Fibroblast of the aortic adventitia (primary cell): ENCODE measurements at places on chromosomes 7 and 10.
A peak's percentile ranks its signal among the peaks of the same experiment; 100 is the strongest.

DNA sequence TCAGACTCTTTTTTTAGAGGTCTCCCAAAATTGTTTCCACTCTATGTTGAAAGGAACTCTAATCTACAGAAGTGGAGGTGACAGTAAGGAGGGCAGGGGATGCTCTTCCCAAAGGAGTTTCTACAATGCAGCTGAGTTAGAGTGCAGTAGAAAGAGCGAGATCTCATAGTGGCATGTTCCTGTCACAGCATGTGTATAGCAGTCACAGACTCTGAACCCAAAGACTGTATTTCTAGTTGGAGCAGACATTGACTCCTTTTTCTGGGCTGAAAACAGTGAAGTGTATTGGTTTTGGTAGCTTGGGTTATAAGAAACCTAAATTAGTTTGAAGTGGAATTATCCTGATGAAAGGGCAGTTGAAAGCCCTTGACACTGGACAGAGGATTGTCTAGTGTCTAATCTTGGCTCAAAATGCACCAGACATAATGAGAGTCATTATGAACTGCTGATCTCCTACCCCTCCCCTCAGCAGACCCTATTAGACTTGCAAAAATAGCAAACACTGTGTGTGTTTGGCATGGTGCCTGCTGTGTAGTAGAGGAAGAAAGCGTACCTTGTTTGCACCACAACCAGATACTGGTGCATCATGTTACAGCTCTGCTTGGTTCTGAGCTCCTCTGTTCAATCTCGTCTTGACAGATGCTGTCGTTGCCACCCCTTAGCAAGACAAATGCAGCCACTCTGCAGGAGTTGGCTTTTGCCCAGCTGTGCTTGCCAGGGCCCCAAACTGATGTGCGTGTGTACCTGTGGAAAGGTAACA lies 336.0 kb downstream of the AUTS2 start:
- DNase-seq: no peak

- DNase-seq: peak; percentile 55
Measured at GRCh38 chr7:99440195-99440594, 1.5 kb downstream of the CPSF4 start.

- DNase-seq: no peak
Measured at GRCh38 chr7:129009437-129009836, 45.5 kb downstream of the TNPO3 start.

DNA sequence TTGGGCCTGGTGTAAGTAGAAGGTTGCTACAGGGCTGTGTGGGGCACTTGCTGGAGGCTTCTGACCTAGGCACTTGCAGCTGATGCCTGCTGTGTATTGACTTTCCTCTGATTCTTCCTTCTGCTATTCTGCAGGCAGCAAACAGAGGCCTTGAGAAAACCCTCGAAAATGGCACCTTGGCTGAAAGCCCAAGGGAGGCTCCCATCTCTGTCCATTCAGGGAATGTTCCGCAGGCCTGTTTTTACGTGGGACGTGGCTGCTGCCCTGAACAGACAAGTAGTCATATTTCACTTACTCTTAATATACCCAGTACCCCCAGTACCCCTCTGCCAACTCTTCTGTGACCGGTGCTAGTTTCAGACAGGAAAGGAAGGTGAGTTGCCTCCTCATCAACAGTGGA lies 664.7 kb downstream of the INHBA start:
- no peak for DNase-seq

DNA sequence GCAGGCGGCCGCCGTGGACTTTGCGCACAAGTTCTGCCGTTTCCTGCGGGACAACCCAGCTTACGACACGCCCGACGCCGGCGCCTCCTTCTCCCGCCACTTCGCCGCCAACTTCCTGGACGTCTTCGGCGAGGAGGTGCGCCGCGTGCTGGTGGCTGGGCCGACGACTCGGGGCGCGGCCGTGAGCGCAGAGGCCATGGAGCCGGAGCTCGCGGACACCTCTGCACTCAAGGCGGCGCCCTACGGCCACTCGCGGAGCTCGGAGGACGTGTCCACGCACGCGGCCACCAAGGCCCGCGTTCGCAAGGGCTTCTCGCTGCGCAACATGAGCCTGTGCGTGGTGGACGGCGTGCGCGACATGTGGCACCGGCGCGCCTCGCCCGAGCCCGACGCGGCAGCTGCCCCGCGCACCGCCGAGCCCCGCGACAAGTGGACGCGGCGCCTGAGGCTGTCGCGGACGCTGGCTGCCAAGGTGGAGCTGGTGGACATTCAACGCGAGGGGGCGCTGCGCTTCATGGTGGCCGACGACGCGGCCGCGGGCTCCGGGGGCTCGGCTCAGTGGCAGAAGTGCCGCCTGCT lies 14.1 kb downstream of the SH2B2 start:
- no peak for DNase-seq

DNA sequence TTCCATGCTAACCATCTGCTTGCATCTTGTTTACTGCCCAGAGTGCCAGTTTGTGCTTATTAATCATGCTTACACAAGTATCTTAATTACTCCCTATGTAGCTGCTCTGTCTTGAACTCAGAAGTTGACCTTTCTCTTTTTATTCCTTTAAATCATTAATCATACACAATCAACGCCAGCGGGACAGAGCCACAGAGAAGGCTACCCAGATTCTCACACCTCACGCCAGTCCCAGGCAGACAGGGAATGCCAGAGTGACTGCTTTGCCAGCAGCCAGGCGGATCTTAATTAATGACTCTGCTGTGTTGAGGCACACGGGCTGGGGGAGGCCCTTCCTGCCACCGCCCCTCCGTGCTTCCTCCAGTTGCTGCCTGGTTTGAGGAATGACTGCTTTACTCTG lies 229.4 kb downstream of the LRMDA start:
- DNase-seq: no peak

- peak; percentile 90 for DNase-seq
Measured at GRCh38 chr7:47690902-47691558, 109.1 kb upstream of the TNS3 start.

DNA sequence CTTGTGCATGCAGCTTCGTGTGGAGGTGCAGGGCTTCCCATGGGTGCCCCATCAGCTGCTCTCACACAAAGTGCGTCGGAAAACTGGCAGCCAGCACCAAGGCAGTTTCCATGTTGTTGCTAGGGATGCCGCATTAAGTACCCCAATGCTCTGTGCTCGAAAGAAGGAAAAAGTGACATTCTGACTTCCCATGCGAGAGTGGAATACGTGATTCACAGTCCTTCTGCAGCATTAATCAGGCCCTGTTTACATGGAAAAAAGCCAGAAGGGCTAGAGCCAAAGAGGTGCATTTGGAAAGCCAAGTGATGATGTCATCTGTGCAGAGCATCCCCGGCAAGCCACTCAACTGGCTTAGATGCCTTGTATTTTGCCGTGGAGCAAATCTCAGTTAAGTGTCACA lies 258.3 kb downstream of the GATA3 start:
- DNase-seq: peak; percentile 32

GRCh38 chr7:134248196-134248595 lies 68.5 kb downstream of the SLC35B4 start:
- no peak for DNase-seq

GRCh38 chr7:1403638-1404459 lies 55.4 kb downstream of the MICALL2 start:
- peak; percentile 61 for DNase-seq

DNA sequence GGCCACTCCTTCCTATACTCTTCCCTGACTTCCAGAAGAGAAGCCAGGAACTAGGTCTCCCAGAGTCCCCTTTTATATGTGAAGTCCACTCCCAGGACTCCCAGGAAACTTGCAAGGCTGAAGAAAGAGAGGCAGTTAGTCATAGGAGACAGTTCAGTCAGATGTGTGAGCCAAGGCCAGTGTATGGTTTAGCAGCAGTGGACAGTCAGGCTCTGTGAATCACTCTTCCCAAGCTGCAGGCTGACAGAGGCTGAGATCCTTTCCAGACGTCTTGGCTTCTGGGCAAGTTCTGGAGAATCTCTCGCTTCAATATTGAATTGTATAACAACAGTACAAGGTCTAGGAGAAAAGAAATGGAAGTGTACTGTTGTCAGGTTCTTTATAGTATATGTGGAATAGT lies 26.9 kb downstream of the BLVRA start:
- DNase-seq: peak; percentile 97

- DNase-seq: peak; percentile 61
Measured at GRCh38 chr7:128236924-128237586, 4.0 kb upstream of the LEP start.

GRCh38 chr10:154348-154747 lies 19.1 kb downstream of the ZMYND11 start:
- DNase-seq: peak; percentile 25

- peak; percentile 93 for DNase-seq
Measured at GRCh38 chr10:35331894-35332640, 4.2 kb upstream of the CCNY start.

DNA sequence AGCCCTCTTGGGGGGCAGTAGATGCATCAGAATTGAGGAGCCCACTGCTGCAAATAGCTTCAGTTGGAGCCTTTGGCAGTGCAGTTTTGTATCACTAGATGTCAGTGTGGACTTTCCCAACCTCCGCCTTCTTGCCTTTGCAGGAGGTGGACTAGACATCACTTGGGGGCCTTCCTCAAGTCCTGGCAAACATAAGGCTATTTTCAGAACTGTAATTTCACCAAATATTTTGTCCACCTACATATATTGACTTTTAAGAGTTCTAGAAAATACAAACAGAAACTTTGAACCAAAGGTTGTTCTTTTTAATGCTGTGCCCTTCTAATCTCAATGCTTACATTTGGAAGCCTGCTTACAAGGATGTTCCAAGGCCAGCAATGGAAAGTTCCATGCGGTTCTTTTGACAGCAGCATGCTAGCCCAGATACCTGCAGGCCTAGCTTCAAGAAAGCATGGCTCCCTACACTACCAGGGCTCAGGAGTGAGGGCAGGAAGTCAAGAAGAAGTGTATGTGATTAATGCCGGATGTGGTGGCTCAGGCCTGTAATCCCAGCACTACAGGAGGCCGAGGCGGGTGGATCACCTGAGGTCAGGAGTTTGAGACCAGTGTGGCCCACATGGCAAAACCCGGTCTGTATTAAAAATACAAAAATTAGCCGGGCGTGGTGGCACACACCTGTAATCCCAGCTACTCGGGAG lies 8.0 kb upstream of the ZNRF2 start:
- DNase-seq: peak; percentile 73

- no peak for DNase-seq
Measured at GRCh38 chr7:108605559-108606201, 36.0 kb downstream of the DNAJB9 start.

- no peak for DNase-seq
Measured at GRCh38 chr7:92924800-92925199, 88.4 kb upstream of the CDK6 start.

- DNase-seq: no peak
Measured at GRCh38 chr7:25091176-25091575, 33.9 kb downstream of the CYCS start.

GRCh38 chr10:1393481-1393880 lies 337.3 kb downstream of the WDR37 start:
- DNase-seq: no peak

GRCh38 chr10:74896788-74897527 lies 70.6 kb downstream of the KAT6B start:
- DNase-seq: no peak

- peak; percentile 92 for DNase-seq
Measured at GRCh38 chr10:69895759-69896158, 94.1 kb downstream of the COL13A1 start.

DNA sequence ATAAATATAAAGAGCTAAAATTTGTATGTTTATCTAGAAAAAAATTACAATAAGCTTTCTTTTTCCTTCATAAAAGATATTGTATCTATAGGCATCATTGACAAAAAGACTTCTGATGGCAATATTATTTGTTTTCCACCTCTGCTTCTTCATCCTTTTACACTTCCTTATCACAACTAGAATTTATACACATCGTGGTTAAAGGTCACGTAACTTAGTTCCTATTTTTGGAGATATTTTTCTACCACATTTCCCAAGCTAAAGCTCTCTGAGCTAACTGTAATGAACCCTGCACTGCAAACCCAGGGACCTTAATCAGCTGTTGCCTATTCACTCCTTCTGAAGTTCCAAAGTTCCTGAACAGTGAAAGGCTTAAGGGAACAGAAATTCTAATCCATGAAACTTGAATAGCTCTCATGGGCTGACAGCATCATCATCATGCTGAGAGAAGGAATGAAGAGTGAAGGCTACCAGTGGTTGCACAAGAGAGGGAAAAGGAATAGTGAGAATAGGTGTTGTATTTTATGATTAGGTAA lies 106.1 kb upstream of the SLC13A1 start:
- no peak for DNase-seq

GRCh38 chr7:52270301-52270700 lies 765.1 kb upstream of the POM121L12 start:
- DNase-seq: no peak

DNA sequence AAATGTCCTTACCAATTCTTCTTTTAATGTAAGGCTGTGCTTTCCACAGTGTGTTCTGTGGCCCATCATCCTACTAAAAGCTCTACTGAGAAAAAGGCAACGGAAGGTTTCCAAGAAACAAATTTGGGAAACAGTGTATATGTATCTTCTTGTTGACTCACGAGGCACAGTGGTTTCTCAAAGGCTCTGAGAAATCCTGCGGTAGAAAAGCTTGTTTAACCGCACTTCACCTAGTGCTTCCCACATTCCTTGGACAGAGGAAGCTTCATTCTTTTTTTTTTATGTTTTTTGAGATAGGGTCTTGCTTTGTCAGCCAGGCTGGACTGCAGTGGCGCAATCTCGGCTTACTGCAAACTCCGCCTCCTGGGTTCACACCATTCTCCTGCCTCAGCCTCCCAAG lies 84.5 kb downstream of the TACC2 start:
- DNase-seq: no peak

GRCh38 chr7:143490717-143491306 lies 13.1 kb downstream of the TAS2R41 start:
- peak; percentile 45 for DNase-seq

- peak; percentile 77 for DNase-seq
Measured at GRCh38 chr10:15558136-15558535, 161.6 kb downstream of the ITGA8 start.

- no peak for DNase-seq
Measured at GRCh38 chr7:102189756-102190155, 96.9 kb upstream of the SH2B2 start.

GRCh38 chr7:29105752-29106668 lies 40.3 kb downstream of the CPVL start:
- DNase-seq: peak; percentile 81

GRCh38 chr7:21077602-21078001 lies 290.9 kb upstream of the SP8 start:
- DNase-seq: no peak

GRCh38 chr10:103641326-103641725 lies 147.8 kb downstream of the NEURL1 start:
- no peak for DNase-seq

GRCh38 chr7:45236666-45237065 lies 79.1 kb downstream of the RAMP3 start:
- peak; percentile 22 for DNase-seq

DNA sequence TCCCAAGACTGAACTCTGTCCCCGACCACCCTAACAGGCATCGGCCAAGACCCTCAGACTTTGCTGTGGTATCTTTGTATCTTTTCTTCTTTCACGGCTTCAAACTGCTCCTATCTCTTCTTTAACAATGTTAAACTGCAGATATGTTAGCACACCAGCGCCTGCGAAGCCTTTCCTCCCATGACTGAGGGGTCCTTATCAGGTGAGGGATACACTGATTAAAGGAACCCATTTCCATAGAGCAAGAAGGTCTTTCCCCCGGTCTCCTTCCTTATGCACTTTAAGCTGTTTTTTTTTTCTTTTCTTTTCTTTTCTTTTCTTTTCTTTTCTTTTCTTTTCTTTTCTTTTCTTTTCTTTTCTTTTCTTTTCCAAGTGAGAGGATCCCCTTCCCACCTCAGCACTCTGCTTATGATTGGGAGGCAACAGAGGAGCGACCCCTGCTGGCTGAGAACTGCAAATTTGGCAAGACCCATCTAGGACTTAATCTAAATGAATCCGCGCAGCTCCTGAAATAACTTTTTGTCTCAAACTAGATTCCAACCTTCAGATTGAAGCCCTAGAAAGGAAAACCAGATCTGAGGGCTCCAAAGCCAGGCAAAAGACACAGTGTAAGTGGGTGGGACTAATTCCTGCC lies 109.9 kb downstream of the ITGB8 start:
- peak; percentile 32 for DNase-seq
